Left cardiac atrium (tissue), 4 donors: ENCODE measurements at places on chromosomes 7 and 10. TPM values are rescaled to one million over a fixed set of nuclear protein-coding genes. Genes with fewer than 3 reads are reported as not detected.

C7orf33 gene
- total RNA-seq = not detected

GBX1 gene
- 0.56 TPM for total RNA-seq

PTPRZ1 gene
- total RNA-seq = 0.88 TPM

DNA sequence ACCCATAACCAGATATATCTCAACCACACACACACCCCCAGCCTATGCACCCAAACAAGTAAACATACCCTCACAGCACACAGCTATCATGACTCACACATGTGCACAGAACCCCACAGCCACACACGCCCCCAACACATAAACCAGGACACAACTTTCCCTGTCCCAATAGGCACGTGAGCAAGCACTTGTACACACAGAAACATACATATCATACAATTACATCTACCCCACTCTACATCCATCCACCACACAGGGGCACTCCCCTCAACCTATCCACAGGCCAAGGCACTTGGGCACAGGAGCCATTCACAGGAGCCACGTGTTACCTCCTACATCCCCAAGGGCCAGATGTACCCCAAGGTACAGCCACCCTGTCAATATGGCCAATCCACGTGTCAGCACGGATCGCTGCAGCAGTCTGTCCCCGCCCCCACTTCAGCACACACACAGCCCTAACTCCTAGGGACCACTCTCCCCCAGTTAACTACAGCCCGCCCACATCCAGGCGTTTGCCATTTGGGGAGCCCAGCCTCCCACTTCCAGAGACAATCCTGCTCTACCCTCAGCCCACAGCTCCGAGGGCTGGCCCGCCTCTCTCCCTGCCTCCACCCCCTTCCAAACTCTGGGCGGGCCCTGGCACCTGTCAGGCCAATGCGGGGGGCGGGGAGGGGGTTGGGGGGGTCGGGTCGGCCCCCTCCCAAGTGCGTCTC, 163.5 kb downstream of the SH3PXD2A start:
- no peak for DNase-seq

- no peak for DNase-seq
These were observed 148.6 kb upstream of the FAM3C start for GRCh38 chr7:121544726-121545125.

GRCh38 chr10:92479547-92479946, 94.3 kb downstream of the IDE start:
- no peak for DNase-seq

GRCh38 chr7:42244828-42245227, 7.8 kb upstream of the GLI3 start:
- DNase-seq = no peak

SOSTDC1 gene
- 2.8 TPM for total RNA-seq

- no peak for DNase-seq
These were observed 136.3 kb downstream of the DNAJB6 start for GRCh38 chr7:157473051-157473569.

UTF1 gene
- total RNA-seq = not detected

GRCh38 chr10:71473671-71474599, 77.2 kb downstream of the CDH23 start:
- DNase-seq = no peak

GRCh38 chr10:70435241-70436085, 6.0 kb downstream of the NODAL start:
- DNase-seq = no peak

- no peak for DNase-seq
These were observed 44.7 kb upstream of the MXI1 start for GRCh38 chr10:110162741-110163145.

CCL24 gene
- 0.56 TPM for total RNA-seq

ENTPD1 gene
- 11.8 TPM for total RNA-seq

ST8SIA6 gene
- 3.6 TPM for total RNA-seq

DNA sequence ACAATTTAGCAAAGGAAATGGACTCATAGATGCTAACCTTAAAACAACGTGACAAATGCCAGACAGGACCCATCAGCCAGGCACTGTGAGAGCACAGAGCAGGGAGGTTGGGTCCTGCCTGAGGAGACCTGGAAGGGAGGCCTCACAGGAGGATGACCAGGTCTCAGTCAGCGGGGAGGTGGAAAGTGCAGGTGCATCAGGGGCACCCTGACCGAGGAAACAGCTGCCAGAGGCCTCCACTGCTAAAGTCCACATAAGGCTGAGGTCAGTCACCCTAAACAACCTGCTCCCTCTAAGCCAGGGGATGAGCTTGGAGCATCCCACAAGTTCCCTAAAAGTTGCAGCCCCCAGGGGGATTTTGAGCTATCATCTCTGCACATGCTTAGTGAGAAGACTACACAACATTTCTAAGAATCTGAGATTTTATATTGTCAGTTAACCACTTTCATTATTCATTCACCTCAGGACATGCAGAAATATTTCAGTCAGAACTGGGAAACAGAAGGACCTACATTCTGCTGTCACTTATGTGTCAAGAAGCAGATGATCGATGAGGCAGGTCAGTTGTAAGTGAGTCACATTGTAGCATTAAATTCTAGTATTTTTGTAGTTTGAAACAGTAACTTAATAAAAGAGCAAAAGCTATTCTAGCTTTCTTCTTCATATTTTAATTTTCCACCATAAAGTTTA, 157.6 kb upstream of the LANCL2 start:
- DNase-seq = no peak

NOS3 gene
- total RNA-seq = 13.1 TPM

GRCh38 chr10:110860576-110861241, 11.0 kb upstream of the PDCD4 start:
- DNase-seq = no peak

GRCh38 chr7:46993396-46993795, 588.5 kb downstream of the TNS3 start:
- DNase-seq = no peak

MMD2 gene
- not detected for total RNA-seq

DNA sequence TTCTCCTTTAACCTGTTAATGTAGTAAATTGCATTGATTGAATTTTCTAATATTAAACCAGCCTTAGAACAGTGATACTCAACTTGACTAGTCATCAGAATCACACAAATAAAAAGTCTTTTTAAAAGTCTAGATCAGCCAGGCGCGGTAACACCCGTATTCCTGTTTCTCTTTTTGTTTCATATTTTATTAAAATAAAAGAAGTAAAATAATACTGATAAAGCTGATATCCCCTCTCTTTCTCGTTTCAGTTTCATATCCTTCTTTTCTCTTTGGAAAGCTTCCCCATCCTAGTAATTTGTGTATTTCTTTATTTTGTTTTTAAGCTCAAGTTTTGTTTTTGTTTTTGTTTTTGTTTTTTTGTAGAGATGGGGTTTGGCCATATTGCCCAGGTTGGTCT, 9.3 kb downstream of the SMO start:
- DNase-seq = no peak

KLLN gene
- total RNA-seq = 0.58 TPM

CACNA2D1 gene
- 39.8 TPM for total RNA-seq

DNA sequence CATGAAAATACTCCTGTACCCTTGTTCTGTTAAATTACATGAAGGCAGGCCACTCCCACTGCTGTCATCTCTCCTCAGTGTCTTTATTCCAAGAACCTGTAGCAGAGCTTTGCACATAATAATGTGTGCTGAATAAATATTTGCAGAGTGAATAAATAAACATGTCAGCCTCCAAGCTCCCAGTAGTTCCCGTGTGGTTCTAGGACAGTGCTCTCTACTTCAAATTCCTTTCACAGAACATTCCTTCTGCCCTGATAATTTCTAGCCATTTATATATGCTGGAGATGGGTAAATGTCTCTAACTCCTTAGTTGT, 20.3 kb upstream of the HYAL4 start:
- DNase-seq = no peak

DNA sequence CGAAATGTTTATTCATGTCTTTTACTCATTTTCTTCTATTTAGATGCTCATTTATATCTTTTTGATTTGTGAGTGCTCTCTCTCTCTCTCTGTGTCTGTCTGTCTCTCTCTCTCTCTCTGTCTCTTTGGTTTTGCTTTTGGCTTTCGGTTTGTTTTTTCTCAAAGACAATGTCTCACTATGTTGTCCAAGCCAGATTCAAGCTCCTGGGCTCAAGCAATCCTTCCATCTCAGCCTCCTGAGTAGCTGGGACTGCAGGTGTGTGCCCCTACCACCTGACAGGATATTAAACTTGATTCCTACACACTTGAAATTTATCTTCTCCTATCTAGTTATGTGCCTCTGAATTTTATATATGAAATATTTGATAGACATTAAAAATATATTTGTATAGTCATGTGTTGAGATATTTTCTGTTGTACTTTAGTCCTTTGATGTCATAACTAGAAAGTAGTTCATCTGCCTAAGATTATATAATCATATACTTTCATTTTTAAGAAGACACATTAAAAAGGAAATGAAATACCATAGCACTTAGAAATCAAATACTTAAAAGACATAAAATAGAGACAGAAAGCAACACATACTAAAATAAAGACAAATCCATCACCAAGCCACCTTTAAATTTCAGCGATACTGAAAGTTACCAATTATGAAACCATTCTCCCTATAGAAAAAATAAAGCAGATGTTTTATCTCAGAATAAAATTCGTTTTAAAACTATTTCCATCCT, 68.1 kb upstream of the SFMBT2 start:
- no peak for DNase-seq

FAM237B gene
- not detected for total RNA-seq

DNA sequence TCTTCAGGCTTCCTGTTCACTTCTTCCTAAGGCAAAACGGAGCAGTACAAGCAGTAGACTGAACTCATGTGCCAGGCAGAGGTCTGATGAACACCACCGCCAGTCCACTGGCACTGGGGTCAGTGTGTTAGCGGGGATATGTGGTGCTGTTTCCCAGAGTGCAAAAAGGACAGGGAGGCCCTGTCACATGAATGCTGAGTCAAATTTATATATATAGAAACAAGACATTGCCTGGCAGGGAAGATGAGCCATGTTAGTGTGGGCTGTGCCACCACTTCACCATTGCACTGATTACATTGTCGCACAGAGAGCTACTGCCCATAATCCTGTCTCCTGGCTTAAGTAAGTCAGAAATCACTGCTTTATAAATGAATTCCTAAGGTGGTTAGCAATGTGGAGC, 122.2 kb upstream of the AMPH start:
- peak; percentile 36 for DNase-seq

GRCh38 chr10:68046642-68047041, 28.4 kb downstream of the HERC4 start:
- no peak for DNase-seq

DNA sequence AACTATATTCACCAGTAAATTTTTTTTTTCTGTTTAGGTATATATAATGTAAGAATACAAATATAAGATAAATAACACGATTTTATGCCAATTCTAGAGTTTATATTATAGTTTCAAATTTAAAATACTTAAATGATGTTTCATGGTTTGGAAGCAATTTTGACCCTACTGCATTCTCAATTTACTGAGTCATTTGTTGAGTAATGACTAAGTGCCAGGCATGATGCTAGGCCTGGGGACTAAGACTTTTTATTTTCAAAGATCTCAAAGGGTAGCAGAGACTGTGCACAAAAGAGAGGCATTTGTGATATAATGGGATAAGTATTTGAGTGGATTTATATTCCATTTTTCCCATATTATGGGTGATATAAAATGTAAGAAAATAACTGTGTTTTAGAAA, 78.9 kb upstream of the SMIM30 start:
- DNase-seq = no peak

DNA sequence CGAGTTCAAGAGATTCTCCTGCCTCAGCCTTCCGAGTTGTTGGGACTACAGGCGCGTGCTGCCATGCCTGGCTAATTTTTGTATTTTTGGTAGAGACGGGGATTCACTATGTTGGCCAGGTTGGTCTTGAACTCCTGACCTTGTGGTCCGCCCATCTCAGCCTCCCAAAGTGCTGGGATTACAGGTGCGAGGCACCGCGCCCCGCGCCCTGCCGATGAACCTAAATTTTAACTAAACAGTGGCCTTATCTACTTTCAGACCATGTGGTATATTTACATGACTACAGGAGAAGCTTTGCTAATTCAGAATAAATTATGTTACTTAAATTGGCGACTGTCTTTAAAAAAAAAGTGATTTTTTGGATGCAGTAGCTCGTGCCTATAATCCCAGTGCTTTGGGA, 9.2 kb downstream of the SIRT1 start:
- DNase-seq = no peak

CTAGE4 gene
- total RNA-seq = 1.3 TPM

DNA sequence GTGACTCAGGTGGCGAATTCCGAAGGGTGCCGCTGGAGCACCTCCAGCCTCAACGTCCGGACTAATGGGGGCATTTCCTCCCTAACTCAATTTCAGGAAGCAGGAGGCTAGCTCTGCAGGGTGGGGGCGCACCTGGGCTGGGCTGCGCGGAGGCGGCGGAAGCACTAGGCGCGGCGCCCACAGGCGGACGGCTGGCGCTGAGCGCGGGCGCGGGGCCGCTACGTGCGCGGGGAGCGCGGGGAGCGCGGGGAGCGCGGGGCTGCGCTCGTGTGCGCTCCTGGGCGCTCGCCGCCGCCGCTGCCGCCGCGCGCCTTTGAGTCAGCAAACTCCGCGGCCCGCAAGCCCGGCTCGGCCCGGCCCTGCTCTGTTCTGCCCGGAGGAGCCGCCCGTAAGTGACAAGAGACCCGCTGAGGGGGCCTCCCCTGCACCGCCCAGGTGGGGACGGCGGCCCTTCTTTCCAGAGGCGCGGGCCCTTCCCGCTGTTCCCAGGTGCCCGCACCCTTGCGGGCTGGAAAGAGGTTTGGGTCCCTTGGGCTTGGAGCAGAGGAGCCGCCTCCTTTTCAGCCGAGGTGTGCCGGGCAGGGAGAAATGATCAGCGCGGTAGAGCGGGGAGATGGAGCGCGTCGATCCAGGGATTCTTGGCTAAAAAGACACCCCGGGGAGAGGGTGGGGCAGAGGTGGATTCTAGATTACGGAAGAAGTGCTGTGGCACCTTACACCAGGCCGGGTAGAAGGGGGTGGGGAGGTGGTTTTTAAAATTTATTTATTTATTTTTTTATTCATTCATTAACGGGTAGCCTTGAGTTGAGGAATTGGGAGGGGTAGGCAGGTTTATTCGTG, at the start of gene SNX10:
Gene SNX10, plus strand, starts transcription at position 164 of the 840 bp plus-strand sequence. CDS start 54,581 bp downstream, outside the sequence.
- peak; percentile 36 for DNase-seq

GRCh38 chr7:50664461-50664922, 99.3 kb upstream of the DDC start:
- DNase-seq = no peak

- DNase-seq = no peak
These were observed 41.9 kb downstream of the CDK1 start for GRCh38 chr10:60820093-60820754.

GRCh38 chr7:47472444-47473157, 109.3 kb downstream of the TNS3 start:
- DNase-seq = no peak

- DNase-seq = no peak
These were observed 54.8 kb upstream of the CALD1 start for GRCh38 chr7:134724606-134725005.

CPA2 gene
- total RNA-seq = not detected

- DNase-seq = no peak
These were observed 130.9 kb upstream of the PRR15 start for GRCh38 chr7:29432721-29433120.

PRDX3 gene
- 183 TPM for total RNA-seq

CRYGN gene
- 0.24 TPM for total RNA-seq

- DNase-seq = no peak
These were observed 54.1 kb downstream of the CYTH3 start for GRCh38 chr7:6218329-6218728.

- no peak for DNase-seq
These were observed 7.6 kb upstream of the BAG3 start for GRCh38 chr10:119643306-119644204.

GRCh38 chr10:59757966-59758365, 4.7 kb upstream of the MRLN start:
- no peak for DNase-seq
